ELF-1 (cell line): ENCODE measurements at places on chromosomes 5 and 9.

GRCh38 chr5:52807723-52808122 lies 20.0 kb downstream of the ITGA1 start:
- no peak for DNase-seq

DNA sequence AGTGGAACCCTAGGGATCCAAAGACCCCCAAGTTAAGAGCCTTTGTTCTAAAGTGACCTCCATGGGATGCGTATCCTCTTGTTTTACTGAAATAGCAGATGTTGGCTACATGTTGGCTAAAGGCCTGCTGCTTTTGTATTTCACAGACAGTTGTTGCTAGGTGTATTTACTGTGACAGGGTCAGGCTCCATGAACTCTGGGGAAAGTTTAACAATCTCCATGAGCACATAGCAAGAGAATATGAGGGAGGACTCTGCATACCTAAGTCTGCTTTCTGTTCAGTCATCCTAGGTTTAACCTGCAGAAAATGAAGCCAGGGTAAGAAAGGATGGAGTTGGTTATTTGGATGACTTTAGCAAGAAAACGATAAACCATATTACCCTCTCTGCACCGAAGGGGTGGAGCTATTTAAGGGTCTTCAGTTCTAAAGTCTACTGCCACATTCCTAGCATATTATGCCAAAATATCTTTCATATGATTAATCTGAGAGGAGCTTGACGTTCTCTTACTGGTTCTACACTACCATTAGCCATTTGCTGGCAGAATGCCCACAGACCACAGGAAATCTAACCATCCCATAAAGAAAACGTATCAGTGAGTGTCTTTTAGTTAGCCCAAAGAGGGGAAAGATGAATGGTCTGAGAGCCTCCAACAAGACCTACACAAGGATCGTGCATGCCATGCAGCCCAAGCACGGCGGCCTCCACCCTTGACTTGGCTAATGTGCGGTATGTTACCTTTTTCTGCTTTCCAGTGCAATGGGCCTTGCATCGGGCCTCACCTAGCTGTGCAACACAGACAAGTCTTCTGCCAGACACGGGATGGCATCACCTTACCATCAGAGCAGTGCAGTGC lies 127.8 kb downstream of the SAXO1 start:
- no peak for DNase-seq

- DNase-seq, result no peak
Measured at GRCh38 chr9:3495855-3496254, 29.9 kb downstream of the RFX3 start.

GRCh38 chr5:143156572-143156971 lies 246.9 kb downstream of the NR3C1 start:
- no peak for DNase-seq

GRCh38 chr5:106106384-106106783 lies 1564.4 kb downstream of the EFNA5 start:
- DNase-seq, result no peak

DNA sequence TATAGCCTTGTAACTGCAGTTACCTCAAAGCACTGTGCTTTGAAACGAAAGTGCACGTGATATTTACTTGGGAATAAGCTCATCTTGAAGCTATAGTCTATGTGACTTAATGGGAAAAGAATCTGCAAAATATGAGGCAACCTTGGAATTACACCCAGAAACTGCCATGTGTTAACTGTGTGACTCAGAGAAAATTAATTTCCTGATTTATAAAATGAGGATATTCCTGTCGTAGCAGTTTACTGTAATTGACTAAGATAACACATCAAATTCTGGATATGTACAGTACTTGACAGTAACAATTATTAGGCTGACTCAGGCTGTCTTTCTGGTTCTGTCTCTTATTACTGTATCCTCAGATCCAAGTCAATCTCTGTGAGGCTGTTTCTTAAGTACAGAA lies 1079.9 kb upstream of the ACO1 start:
- no peak for DNase-seq

DNA sequence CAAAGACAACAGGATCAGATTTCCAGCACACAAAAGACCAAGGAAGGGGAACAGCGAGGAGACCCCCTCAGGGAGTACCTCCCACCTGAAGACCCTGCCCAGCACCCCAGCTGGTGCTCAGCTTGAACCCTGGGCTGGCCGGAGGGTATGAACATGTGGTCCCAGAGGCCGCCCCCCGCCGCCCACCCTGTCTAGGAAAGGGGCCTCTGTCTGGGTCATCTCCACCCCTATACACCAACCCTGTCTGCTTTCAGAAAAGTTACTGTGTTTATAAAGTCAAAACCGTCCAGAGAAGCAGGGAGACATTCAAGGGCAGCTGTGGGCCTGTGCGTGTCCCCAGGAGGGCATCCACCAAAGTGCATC lies 72.2 kb downstream of the ADAMTS2 start:
- DNase-seq, result no peak

- DNase-seq, result no peak
Measured at GRCh38 chr9:16954040-16954439, 83.6 kb upstream of the BNC2 start.
